Pancreas (tissue), 10 donors: ENCODE measurements at places on chromosomes 4 and X. TPM values are rescaled to one million over a fixed set of nuclear protein-coding genes. Genes with fewer than 3 reads are reported as not detected.

The MAGEA4 gene
- not detected for total RNA-seq

The IL13RA2 gene
- not detected for total RNA-seq

GRCh38 chr4:45072981-45073380 is 346.6 kb upstream of the GNPDA2 start:
- DNase-seq: no peak

DNA sequence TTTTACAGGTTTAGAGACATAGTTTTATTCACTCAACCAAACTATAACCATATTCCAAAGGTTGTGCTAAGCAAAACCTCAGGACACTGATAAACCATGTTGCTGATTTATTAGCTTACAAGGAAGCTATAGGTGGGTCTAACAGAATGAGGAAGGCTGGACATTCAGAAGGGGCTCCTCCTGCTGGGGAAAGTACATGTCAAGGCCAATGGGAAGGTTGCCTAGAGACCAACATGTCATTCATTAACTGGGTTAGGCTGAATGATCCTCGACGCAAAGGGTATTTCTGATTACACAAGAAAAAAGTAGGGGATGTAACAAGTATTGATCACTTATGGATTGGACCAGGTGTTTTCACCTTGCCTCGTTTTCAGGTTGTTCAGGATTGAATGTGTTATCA is 30.3 kb downstream of the SLC10A6 start:
- no peak for DNase-seq

- no peak for DNase-seq
These were observed 372.7 kb upstream of the BOD1L1 start for GRCh38 chr4:14000091-14000814.

DNA sequence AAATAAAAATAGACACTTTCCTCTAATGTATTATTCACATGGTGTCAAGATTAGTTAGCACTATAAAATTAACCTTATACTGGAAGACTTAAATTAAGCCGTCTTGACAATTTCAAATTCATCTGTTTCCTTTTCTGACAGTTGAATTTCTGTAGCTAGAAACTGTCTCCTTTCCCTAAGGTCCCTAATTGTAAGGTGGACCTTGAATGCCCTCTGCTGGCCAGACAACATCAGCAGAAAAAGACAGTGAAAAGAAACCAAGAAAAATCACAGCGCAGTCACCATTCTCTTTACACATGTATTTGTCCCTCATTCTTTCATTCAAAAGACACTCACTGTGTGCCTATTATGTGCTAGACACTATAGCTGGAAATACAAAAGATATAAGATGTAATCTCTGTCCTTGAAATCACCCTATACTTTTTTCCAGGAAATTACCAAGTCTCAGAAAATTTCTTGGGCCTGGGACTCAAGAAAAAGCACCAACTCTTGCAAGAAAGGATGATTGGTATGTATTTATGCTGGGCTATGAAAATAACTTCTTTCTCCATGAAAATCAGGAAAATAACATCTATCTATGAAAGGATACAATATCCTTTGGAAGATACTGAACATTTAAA is 32.7 kb upstream of the AMBN start:
- no peak for DNase-seq
